ENCODE measurements at places on chromosomes 12 and 14.

GRCh38 chr14:68089146-68089731 lies 269.7 kb downstream of the RAD51B start:
- DNase-seq: no peak

DNA sequence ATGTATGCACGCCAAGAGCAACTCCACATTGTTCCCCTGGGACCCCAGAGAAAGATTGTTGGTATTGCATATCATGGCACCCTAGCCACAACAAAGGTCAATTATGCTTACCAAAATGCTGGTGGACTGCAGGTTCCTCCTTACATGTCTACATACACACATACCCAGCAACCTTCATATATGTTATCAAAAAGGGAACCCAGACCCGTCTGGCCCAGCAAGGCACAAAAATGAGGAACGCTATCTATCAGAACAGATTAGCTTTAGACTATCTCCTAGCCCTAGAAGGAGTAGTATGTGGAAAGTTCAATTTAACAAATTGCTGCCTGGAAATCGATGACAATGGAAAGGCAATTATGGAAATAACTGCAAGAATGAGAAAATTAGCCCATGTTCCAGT lies 61.5 kb downstream of the DHRS2 start:
- no peak for DNase-seq

- no peak for DNase-seq
Measured at GRCh38 chr14:21802441-21802840, 128.8 kb upstream of the OR4E1 start.

GRCh38 chr14:56310643-56311042 lies 192.4 kb downstream of the PELI2 start:
- no peak for DNase-seq

DNA sequence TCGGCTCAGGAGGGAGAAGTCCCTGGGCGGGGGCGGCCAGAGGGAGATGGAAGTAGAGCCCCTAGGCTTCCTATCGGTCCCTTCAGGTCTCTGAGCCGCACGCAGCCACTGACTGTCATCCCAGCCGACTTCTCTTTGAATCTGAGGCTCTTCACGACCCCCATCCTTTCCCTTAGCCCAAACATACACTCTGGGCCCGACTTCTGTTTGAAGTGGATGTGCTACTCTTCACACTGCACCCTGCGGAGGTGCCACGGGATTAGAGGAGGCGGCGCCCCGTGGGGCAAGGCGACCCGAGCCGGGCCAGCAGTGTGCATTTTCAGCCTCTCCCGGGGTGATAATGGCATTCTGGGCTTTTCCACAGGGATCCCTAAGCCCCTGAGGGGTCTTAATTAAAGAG lies 6.0 kb upstream of the DACT1 start:
- no peak for DNase-seq

DNA sequence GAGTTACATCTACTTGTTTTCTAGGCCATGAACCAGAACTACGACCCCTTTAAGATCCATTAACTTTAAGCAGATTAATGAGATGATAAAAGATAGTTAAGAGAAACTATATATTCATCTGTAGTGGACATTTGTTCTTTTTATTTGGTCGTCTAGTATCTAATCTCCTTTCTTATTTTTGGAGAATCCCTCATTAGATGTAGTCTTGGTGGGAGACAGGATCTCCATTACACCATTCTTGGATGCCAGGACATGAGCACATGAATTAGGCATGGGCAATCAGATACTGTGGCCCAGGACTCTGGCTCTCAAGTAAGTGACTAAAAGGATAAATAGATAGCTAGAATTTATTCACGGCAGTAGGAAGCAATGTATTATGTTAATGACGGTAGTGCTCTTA lies 245.0 kb downstream of the ATP23 start:
- no peak for DNase-seq

GRCh38 chr12:113477171-113477841 lies 5.6 kb upstream of the LHX5 start:
- no peak for DNase-seq

DNA sequence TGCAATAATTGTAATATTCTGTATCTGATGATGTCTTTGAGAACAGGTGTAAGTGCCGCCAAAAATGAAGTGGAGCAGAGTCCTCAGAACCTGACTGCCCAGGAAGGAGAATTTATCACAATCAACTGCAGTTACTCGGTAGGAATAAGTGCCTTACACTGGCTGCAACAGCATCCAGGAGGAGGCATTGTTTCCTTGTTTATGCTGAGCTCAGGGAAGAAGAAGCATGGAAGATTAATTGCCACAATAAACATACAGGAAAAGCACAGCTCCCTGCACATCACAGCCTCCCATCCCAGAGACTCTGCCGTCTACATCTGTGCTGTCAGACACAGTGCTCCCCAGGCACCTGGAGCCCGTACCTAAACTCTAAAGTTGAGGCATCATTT lies 268.7 kb downstream of the DAD1 start:
- no peak for DNase-seq

DNA sequence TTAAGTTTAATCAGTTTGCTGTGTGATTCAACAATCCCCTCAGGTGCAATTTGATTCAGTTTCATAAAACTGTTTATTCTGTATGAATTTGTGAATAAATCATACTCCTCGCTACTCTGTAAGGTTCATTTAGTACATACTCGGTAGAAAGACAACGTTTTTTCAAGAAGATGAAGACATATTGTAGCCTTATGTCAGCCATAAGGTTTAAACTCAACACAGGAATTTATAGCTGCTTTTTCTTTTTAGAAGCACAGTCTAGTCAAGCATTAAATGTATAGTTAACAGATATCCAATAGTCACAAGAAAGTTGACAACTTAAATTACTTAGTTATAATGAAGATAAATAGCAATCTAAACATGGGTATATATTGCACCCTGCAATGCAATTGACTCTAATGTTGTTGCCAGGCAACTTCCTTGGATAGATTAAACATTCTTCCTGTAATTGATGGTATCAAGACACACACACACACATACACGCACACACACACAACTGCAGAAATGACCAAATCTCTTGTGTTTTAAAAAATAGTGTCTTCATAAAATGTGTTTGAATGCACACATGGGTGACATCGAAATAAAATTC lies 151.5 kb upstream of the MGAT4C start:
- no peak for DNase-seq

GRCh38 chr14:104462651-104463630 lies 116.6 kb upstream of the C14orf180 start:
- no peak for DNase-seq

GRCh38 chr14:72758420-72758819 lies 135.5 kb downstream of the DPF3 start:
- no peak for DNase-seq

GRCh38 chr14:21510735-21511657 lies at the start of gene METTL3:
TSS of gene METTL3 (minus strand) at chr14:21511340. CDS start at chr14:21511223, 117 bp downstream.
- peak; percentile 85 for DNase-seq

DNA sequence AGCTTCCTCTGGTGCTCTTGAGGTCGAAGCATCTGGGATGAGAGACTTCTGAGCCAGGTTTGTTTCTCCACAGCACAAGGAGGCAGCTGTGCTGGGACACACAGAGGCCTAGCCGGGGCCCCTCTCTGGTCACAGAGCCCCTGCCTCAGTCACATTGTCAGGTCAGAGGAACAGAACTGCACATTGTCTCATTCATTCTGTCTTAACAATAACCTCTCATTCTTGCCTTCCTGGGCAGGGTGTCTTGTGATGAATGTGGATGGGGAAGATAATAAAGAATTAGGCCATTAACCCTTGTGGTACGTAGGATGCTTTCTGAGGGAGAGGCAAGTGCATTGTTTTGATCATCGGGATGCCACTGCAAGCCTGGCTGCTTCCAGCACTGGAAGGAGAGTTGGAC lies 29.8 kb downstream of the FNTB start:
- DNase-seq: no peak

DNA sequence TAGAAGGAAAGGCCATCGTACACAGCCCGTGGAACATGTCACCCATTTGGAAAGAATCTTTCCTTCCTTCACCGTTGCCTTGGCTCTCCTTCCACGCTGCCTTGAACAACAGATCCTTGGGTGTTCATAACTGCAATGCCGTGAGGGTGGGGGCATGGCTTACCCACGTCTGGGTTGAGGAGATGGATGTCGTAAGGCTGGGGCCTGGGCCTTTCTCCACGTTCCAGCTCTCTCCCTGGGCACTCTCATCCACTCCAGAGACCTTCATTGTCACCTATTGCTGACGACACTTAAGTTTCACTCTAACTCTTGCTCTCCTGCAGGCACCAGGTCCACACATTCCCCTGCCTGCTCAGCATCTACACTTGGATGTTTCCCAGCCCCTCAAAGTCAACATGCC lies 19.4 kb downstream of the ANO2 start:
- no peak for DNase-seq

GRCh38 chr12:52208424-52209165 lies 16.8 kb upstream of the KRT80 start:
- DNase-seq: no peak

DNA sequence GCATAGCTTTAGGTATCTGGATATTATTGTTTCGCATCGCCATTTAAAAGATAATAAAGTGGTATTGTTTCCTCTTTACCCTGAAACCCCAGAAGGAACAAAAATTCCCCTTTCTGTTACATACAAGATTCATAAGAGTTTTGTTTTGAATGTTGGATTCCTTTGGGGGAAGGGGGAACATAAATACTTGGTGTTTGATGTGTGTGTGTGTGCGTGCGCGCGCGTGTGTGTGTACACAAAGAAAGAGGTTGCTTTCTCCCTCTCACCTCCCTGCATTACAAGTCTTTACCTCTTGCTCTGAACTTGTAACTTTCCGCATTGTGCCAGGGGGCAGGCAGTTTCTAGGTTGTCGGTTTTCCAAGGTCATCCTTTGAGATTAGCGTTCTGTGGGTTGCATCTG lies 76.4 kb downstream of the GPATCH2L start:
- DNase-seq: no peak

DNA sequence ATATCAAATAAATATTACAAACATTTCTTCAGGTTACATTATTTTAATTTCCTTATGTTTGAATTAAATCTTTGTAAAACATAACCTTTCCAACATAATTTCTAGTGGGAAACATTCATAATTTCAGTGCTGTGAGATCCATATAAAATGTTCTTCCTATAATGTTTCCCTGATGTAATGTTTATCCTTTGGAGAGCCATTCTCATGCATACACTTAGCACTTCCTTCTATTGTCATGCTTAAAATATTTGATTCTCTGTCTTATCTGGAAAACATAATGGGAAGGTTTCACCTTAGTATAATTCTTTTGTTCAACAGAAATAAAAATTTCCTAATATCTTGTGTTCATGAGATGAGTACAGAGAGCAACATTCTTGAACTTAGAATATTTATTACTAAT lies 472.5 kb downstream of the ADAMTS20 start:
- no peak for DNase-seq

GRCh38 chr12:51357374-51358047 lies 11.0 kb upstream of the CELA1 start:
- no peak for DNase-seq

DNA sequence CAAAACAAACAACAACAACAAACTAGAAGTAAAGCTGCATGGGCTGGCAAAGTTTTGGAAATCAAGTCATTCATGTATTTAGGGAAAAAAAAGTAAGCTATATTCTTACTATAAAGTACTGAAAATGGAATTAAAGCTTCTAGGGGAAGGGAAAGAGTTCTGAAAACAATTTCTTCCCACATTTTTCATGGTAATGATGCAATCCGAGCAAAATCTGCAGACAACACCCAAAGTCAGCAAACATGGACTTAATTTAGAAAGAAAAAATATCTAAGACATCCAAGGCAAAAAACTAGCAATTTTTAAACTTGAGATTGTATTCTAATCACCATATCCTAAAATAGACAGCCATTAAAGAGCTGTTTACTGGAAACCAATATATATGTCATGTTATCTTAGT lies 86.3 kb downstream of the LRP6 start:
- no peak for DNase-seq

DNA sequence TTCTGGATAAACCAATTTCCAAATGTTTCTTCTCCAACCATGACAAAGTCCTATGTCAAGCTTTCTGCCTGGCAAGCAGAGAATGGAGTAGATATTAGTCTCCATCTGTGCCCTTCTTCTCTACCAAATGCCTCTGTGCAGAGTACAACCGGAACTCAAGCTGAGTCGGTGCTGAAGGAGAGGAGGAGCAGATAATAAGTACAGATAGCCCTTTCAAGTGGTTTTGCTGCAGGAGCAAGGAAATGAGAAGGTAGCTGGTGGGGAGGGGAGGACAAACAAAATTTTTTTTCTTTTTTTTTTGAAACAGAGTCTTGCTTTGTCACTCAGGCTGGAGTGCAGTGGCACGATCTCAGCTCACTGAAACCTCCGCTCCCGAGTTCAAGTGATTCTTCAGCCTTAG lies 14.2 kb upstream of the HELB start:
- DNase-seq: peak; percentile 18

DNA sequence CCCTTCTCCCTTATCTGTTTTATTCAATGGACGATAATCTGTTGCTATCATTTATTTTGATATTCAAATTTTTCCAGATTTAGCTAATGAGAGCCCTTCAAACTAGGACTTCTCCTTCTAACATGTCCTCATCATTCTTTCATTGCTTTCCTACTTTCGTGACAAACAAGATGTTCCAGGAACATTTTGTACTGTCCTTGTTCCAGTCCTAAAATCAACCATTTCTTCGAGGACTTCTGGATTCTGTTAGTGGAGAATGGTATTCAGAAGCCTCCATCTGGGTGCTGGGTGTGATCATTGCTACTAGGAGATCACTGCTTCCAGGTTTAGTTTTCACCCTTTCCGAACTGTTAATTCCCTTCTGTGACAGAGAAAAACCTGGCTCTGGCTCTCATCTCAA lies 29.5 kb upstream of the FBXO34 start:
- DNase-seq: no peak

DNA sequence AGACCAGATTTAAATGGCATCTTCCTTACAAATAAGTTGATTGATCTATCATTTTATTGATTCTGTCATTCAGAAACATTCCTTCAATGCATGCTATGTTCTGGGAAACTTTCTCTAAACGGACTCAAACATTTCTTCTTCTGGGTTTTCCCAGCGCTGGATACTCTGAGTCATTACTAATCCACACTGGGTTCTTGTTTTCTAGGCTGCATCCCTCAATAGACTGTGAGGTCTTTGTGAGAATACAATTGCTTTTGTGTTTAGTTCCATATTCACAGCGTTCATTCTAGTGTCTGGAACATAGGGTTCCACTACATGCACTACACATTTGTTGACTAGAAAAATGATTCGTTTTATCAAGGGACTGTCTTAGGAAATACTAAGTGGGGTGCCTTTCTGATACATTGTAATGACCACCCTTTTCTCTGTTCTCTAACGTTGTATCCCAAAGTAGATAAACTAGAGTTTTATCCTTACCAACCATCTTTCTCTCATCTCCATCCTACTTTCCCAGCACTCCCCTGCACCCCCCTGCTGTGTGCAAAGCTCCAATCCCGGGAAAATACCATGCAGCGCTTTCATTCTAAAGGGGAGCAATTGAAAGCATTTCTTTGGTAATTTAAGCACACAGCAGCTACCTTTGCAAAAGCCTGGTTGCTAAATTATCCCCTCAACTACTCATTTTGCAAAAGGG lies 878.7 kb downstream of the DIO2 start:
- DNase-seq: no peak
